HT1080 (cell line): ENCODE measurements at places on chromosomes 1 and 21.

DNA sequence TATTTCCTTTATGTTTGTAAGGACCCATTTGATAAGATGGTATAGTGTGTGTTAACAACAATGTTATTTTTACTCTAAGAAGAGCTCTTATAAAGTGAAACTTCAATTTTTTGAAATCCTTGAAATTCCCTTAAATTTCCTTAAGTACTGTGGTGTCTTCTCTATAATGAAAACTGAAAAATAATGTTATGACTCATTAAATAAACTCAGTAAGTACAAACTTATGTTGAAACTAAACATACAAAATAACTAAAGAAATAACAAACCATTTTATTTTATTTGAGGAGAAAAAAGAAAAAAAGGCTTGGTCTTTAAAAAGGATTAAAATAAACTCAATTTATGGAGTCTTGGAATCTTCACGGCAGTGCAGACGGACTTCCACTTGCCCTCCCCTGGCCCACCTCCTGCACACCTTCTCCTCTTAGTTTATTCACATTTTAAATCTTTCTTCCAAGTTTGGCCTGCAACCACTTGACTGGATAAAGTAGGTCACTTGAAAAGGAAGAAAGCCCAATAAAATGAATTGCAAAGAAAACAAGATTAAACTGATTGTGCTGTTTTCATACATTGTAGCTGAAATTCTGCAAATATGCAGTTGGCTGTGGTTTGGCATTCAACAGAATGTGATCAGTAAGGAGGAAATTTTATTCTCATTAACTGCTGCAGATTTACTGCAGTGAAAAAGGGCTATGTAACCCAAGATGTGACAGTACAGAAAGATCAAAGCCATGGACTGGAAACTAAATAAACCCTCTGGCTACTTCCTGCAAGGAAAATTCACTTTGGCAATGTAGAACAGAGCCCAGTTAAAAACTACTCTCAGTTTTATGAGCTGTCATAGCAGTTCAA is 48.5 kb upstream of the SCYL3 start:
- DNase-seq, result no peak

GRCh38 chr1:166479052-166479631 is 312.3 kb upstream of the FAM78B start:
- DNase-seq, result peak; percentile 4

DNA sequence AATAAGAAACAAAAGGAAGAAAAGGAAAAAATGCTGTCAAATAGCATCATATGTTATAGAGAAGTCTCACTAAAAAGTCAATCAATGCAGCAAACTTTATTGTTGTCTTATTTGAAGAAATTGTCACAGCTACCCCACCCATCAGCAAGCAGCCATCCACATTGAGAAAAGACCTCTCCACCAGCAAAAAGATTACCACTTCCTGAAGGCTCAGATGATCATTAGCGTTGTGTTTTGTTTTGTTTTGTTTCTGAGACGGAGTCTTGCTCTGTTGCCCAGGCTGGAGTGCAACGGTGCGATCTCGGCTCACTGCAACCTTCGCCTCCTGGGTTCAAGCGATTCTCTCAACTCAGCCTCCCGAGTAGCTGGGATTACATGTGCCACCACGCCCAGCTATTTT is 29.0 kb downstream of the ATP2B4 start:
- no peak for DNase-seq

DNA sequence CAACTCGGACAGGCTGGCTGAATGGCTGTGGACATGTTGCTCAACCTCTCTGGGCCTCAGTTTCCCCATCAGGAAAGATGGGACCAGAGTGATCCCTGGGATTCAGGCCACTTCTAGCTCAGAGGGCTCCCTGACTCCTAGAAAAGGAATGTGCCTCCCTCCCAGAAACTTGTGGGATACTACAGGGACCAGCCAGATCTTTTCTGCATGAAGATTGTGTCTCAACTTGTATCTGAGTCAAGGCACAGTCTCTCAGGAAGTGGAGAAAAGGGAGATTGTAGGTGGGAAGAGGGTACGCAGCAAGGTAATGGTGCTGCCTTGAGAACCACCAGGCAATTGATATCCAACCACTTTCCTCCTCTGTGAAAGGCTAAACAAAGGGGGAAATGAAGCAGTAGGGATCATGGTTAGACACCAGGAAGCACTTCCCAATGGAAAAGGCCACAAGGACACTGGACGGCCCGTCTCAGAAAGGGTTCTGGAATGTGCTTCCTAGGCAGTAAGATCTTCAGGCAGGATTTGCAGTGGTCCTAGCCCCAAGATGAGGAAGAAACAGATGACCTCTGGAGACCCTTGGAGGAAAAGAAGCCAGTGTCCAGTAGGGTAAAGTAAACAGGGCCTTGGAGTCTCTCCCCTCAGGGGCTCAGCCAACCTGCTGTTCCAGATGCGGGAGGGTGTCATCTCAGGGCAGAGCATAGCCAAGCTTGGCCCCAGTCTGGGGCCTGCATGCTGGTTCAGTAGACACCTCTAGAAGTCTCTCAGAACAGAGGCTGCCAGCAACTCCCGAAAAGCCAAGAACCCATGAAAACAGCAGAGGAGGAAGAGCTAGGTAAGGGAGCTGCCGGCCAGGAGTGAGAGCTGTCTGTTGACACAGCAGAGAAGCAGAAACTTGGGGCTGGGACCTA is 16.8 kb downstream of the IFFO2 start:
- DNase-seq, result no peak

DNA sequence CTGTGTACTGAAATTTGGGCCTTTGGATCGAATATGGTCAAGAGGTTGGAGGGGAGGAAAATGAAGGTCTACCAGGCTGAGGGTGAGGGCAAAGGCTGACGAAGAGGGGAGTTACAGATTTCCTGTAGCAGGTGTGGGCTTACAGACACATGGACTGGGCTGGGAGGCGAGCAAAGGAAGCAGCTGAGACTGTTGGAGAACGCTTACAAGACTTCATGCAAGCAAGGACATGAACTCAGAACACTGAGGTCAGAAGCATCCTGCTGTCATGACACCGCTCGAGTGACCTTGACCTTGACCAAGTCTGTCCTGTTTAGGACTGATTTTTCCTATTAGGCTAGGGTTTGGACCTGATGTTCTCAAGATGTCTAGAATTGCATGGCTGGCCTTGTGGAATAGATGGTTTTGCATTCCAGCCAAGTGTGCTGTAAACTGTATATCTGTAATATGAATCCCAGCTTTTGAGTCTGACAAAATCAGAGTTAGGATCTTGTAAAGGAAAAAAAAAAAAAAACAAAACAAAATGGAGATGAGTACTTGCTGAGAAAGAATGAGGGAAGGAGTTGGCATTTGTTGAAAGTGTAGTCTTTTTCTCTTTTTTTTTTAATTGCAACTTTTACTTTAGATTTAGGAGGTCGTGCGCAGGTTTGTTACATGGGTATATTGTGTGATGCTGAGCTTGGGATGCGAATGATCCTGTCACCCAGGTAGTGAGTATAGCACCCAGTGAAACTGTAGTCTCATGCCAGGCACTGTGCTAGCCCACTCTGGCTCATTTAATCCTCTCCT is 5.8 kb downstream of the ELF3 start:
- DNase-seq, result no peak

GRCh38 chr1:216379441-216379840 is 43.8 kb downstream of the USH2A start:
- DNase-seq, result no peak
